ENCODE measurements at places on chromosomes 6 and 20.

DNA sequence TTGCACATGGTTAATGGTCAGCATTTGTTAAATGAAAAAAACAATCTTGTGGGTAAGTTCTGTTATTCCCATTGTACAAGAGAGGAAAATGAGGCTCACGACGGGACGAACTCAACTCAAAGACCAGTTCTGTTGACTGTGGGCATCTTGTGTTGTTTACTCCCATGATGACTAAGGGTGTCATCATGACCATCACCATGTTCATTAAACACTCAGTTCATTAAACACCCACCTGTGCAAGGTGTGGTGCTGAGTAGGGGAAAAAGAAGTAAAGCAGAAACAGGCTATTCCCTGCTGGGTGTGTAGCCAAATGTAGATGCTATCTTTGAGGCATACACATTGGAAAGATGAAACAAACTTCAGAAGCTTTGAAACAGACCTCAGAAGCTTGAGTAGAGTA, 4.5 kb downstream of the CHMP4B start:
- DNase-seq, result no peak

DNA sequence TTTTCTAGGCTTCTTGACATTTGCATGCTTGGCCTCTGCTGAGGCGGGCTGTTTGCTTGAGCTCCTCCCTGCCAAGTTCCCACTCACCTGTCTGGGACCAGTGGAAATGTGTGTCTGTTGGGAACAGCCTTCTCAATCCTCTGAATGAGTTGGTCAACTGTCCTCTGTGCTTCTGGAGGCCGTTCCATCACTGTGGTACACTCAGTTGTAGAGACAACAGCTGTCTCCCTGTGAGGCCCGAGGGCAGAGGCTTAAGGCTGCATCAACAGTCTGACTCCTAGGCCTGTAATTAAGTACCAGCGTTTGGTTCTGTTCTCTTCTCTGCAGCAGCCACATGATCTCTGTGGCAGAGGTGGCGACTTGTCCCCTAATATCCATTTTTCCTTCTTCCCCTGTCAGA, 110.9 kb downstream of the CDC5L start:
- no peak for DNase-seq

DNA sequence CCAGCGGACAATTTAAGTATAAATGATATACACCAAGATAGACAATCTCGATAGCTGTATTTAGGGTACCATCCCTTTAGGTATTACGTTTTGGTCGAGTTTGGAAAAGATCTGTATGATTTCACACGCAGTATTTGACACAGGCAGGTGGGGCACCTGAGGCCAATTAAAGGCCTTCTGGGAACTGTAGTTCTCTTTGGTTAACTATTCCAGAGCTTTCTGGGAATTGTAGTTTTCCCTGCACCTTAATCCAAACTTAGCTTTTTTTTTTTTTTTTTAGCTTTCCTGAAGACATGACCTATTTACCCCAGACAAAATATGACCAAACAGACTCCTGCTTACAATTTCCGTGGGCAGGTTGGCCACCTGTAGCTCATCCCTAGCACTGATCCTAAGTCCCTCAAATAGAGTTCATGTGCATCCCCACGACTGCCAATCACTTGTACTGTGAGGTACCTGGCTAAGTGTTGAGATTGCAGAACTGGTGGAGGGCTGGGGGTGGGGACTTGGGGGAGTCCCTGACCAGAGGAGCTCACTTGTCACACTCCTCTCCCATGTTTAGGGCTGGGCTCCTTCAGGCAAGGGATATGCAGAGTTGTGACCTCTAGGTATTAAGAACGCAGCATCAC, 999 bp upstream of the EHMT2 start:
- peak; percentile 68 for DNase-seq

DNA sequence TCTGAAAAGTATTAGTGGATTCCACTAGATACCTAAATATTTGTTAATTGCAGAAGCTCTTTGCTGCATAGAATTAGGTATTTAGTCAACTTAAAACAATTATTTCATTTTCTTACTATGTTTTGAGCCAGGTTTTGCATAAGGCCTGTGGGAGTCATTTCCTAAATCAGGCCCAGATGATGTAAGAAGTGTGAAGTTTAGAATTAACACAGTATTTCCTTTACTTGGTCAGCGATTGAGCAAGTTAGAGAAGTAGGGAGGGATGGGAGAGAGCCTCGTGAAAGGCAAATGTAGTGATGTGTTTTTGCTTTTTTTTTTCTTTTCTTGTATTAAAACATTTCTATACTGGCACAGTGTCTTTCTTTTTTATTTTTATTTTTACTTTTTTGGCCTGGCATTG, 711.1 kb downstream of the HDGFL1 start:
- DNase-seq, result no peak

- DNase-seq, result no peak
Measured at GRCh38 chr20:40997116-40997515, 31.5 kb upstream of the TOP1 start.

GRCh38 chr6:118886641-118887040, 7.3 kb upstream of the ASF1A start:
- DNase-seq, result no peak

All from foreskin keratinocyte (primary cell).